ENCODE measurements at places on chromosomes 16 and 17.

DNA sequence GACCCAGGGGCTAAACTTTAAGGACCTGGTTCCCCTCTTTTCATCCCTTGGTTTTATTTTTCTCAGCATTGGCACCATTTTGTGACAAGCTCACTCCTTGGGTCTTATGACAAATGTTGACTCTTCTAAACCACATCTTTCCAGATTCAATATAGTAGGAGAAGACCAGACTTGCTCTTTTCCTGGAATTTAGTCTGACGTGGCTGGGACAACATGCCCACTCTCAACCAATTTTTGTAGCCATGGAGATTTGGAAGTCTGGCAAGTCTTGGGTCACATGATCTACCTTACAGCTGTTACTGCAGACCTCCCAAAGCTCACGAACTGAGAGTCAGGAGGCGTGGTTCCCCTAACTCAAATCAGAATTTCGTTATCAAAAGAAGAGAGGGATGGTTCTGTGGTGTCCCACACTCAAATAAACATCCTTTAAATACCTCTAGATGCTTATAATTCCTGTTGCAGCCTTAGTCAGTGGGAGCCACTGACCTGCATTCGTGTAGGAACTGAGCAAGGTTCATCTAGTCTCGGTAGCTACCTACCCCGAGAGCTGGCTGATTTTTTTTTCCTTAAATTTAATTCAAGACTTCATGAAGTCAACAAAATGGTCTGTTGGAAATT lies 683.5 kb downstream of the MAF start:
- no peak for DNase-seq

- no peak for DNase-seq
These were observed 102.2 kb downstream of the HIC1 start for GRCh38 chr17:2157081-2157480.

- DNase-seq, result no peak
These were observed 76.0 kb downstream of the ABCC1 start for GRCh38 chr16:16025214-16025968.

DNA sequence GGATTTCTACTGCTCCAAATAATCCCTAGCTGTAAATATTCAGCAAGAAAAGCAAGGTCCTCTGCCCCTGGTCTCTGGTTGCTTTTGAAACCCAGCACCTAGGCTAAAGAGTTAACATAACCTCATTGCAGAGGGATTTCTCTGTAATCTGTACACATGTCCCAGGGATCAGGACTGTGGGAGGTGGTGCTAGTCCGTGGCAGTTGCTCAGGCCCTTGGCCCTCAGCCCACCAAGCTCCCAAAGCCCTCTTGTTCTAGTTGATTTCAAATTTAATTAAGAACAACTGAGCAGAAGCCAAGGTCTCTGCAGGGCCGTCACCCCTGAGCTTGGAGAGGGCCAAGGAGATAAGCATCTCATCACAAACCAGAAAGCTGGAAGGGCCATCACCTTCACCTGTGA lies 181.1 kb downstream of the SOX9 start:
- DNase-seq, result no peak

DNA sequence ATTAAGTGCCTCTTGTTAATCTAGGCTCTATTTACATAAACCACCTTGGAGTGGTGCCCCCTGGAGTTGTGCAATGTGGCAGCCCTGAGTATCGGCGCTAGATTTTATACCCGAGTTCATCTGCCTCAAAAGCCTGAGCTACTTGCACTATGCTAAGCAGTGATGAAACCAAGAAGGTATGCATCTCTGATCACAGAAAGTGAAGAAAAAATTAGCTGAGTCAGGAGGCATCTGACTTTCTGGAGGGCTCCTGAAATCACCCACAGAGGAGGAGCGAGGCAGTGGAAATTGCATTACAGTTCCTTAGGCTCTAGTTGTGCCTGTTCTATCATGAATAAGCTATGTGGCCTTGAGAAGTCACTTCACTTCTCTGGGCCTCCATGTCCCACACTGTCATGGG lies 80.3 kb upstream of the PSMD7 start:
- no peak for DNase-seq

- DNase-seq, result no peak
These were observed 11.4 kb downstream of the GGA3 start for GRCh38 chr17:75250009-75250471.

DNA sequence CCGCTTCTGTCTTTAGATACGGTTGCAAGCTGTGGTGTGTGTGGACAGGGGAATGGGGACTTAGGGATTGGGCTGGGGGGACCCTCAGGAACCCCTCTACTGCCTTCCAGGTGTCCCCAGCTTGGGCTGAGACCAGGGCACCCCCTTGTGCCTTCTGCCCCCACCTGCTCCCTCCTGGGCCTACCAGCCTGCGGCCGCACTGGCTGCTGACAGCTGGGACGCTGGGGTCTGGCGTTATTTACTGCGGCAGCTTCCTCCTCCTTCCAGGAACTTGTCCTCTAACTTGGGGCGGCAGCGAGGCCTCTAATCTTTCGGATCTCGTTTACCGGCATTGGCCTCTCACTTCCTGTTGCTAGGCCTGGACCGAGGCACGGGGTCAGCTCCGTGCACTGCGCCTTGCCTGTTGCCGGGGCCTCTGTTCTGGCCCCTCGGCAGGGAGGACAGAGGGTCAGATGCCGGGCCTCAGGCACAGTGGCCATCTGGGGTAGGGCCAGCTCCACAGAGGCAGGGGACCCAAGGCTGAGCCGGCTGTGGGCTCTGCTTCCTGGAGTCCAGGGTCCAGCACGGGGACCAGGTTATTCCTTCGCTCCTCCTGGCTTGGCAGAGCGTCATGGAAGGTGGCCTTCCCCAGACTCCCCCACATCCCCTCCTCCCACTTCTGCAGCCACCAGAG lies 31.8 kb downstream of the TMEM235 start:
- no peak for DNase-seq

DNA sequence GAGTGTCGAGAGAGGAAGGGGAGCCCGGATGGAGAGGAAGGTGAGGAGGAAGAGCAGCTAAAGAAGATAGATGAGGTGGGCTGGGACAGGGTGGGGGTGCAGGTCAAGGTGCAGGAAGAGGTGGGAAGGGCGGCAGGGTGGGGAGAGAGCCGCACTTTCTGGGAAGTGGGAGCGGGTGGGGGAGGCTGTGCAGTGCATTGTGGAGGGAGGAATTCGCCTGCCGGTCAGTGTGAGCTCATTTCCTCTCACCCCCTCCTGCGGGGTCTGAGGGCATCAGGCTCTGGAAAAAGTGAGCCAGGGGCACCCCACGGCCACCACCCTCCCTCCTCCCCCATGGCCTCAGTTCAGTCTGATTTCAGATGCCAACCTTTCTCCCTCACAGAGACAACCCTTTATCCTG lies 2.5 kb upstream of the ARHGAP23 start:
- no peak for DNase-seq

DNA sequence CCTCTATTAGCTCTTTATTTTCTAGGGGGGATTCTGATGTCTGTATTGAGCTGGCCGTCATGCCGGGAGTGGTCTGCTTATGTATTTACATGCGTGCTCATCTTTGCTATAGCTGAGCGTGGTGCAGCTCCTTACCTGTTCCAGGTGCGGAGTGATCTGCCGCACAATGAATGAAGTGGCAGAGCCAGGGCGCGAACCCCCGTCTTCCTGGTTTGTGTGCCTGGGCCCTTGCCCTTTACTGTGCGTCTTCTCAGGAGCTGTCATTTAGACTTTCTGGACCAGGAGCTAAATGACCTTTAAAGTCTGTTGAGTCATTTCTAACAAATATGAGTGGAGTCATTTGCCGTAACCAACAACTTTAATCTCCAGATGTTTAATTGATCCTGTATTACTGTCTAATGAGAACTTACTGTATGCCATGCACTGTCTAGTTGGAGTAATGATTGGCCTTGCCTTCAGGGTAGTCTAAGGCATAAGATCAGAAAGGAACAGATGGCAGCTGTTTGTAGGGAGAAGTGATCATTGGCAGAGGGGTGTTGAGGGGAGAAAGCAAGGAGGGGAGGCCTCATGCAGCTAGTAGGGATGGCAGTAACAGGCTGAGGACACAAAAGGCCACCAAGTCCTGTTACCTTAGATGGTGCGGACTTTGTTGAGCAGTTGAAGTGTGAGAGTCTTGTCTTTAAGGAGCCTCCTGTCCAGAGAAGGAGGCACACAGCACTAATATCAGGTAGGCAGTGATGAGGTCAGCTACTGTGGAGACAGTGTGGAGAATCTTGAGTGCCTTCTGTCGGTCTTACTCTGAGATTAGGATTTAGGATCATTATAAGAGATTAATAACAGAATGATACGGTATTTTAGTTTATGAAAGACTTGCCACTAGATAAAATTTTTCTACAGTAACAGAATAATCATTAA lies 53.9 kb downstream of the USP10 start:
- no peak for DNase-seq

- no peak for DNase-seq
These were observed 2.7 kb downstream of the TXNDC17 start for GRCh38 chr17:6643451-6644125.

DNA sequence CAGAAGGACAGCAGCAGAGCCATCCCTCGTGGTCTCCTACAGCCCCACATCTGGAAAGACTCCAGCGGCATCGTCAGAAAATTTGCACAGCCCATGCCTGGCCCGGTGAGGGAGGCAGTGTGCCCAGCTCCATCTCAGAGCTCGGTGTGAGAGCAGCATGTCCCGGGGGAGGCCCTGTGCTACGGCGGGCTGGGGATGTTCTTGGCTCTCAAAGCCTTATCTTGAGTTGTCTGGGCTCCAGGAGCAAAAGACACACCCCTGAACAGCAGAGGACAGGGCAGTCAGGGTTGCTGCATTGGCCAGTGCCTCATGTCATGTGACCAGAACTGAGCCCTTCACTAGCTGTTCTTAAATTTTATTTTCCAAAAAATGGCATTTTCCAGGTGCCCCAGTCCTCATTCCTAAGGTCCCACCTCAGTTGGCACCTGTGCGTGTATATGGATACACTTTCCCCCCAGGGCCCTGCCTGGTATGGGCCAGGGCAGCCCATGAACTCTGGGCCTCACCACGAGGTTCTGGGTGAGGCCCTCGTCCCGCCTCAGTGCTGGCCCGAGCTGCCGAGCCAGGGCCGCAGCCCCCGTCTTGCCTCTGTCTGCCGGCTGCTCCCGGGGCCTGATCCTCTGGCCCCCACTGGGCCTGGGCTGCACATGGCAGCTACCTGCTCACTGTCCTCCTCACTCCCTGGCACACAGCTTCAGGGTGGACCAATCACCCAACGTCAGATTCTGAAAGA lies 3.0 kb downstream of the NUDT16L1 start:
- DNase-seq, result no peak

DNA sequence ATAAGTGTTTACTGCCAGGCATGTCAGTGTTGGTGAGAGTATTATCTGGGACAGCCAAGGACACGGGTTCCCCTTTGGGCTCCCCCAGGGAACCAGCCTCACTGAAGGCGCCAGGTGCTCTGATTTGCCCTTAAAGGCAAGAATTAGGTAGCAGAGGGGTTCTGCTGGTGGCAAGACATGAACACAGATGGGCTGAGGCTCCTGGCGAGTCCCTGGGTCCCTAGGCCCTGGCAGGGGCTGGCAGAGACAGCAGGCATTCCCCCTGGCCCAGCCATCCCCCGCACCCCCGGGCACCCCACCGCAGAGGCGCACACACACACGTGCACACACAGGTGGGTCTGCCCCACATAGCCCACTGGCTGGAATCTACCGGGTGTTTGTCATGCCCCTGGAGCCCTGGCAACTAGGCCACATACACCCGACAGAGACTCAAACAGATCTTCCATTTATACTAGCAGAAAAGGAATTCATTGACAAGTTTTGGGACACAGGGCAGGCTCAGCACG lies 153.3 kb downstream of the C16orf78 start:
- DNase-seq, result no peak

DNA sequence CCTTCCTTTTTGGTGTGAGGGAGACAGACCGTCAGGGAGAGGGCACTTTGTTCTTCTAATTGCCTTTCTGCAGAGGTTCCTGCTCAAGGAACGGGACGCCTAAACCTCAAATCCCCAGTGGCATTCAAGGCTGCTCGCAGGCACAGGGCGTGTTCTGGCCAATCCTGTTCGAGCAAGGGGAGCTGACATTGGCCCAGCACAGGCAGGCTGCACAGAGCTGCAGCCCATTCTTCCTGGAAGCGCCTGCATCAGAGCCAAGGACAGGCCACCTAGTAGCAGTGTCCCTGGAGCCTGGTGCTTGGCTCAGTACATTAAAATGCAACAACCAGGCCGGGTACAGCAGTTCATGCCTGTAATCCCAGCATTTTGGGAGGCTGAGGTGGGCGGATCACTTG lies 72.2 kb upstream of the CREBBP start:
- no peak for DNase-seq

DNA sequence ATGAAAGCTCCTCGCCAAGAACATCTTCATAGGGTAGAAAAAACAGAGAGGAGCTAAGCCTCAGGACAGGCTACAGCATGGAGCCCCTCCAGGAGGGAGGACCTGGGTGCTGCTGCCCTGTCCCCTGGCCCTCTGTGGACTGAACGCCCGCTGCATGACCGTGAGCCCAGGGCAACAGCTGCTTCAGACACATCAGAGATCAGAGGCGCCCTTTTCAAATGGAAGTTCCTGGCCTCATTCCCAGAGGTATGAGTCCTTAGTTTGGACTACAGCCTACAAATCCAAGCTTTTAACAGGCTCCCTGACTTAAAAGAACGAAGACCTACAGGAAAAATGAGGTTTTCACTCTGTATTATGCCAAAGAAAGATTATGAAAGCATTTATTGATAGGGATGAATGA lies 48.5 kb downstream of the ZNF18 start:
- no peak for DNase-seq

GRCh38 chr16:50531901-50532300 lies 16.3 kb upstream of the NKD1 start:
- DNase-seq, result no peak

DNA sequence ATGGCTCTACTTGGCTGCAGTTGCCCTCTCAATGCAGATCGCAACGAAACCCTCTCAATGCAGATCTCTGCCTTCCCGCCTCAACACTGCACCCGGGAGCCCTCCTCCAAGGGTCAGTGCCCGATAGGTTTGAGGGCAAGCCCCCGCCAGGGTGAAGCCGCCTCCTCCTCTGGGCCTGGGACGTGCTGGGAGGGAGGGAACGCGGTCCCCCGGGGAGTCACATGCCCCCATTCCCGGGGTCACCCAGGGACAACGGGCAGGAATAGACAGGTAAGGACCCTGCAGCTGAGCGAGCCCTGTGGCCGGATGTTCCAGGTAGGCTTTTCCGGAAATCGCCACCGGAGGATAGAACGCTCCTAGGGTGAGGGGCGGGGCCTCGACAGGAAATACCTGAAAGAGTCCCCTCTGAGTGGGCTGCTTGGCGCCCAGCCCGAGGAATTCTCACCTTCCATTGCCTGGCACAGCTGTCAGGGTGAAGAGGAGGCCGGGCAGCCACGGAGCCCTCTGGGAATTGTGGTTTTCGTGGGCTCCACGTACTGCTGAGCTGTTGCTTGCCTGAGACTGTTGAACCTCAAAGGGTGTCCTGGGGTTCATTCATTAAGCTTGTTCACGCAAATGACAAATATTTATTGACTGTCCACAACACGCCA lies 12.8 kb downstream of the ZNF174 start:
- DNase-seq, result no peak

DNA sequence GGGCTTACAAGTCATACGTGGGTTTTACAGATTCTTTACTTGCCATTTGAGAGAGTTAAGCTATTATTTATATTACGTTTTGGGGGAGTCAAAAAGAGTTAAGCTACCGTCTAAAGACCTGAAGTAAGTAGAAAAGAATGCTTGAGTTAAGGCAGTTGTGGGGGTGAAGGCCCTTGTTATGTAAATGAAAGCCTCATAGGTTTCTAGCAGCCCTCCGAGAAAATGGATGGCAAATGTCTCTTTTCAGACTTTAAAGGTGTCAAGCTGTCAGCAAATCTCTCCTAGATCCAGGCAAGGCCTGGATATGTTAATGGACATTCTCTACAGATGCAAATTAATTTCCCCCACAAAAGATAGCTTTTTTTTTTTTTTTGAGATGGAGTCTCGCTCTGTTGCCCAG lies 7.2 kb upstream of the EIF4A3 start:
- DNase-seq, result no peak

- DNase-seq, result no peak
These were observed 2.6 kb downstream of the NOG start for GRCh38 chr17:56595831-56596690.

GRCh38 chr16:81705261-81705660 lies 73.8 kb upstream of the PLCG2 start:
- no peak for DNase-seq
